ENCODE measurements at places on chromosomes 1 and 21.

GRCh38 chr1:26111530-26112406, at the start of gene PDIK1L:
Gene PDIK1L (plus strand): TSS chr1:26111824. CDS start chr1:26114309, 2,485 bp downstream.
- DNase-seq, result peak; percentile 98

DNA sequence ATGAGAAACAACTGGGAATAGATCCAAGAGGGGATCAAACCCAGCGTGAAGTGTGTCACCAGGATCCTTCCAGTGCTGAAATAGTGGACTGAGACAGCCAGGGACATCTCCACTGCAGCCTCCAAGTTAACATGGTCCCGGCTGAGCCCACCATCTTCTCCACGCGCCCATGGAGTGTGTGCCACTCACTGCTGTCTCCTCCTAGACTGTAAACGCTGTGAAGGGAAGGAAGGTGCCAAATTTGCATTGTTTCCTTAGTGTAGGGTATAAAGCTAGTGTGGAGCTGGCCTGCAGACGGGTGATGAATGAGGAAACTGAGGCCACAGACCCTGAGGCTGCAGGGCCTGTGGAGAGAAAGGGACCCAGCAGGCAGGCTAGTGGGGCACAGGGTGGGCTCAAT, 183.6 kb downstream of the FOXD2 start:
- no peak for DNase-seq

- no peak for DNase-seq
These were observed 233.5 kb downstream of the TRABD2B start for GRCh38 chr1:47763591-47764171.

DNA sequence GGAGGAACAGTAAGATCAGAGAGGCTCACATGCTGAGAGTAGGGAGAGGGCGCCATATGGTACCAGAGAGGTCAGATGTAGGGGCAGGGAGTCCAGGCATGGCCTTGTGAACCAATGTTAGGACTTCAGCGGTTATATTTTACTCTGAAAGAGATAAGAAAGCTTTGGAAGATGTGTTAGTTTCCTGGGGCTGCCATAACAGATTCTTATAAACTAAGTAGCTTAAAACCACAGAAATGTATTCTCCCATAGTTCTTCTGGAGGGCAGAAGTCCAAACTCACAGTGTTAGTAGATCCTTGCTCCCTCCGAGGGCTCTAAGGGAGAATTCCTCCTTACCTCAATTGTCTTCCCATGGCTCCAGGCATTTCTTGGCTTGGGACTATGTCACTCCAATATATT, 502.5 kb upstream of the ADGRL2 start:
- no peak for DNase-seq

DNA sequence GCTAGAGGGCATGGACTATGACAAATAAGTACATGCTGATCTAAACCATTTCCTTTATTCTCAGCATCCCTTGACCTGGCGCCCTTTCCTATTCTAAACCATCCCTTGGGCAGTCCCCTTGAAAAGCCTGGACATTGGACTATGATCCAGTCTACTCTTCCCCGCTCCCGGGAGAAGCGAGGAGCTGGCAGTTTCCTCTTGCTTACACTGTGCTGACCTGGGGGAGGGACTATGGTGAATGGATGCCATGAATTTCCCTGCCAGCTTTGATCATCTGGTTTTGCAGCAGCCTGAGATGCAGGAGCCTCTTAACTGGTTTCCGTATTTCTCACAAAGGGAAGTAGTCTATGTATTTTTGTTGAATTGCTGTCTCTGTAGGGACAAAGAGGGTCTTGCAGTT, 121.7 kb downstream of the KIF26B start:
- DNase-seq, result peak; percentile 0

- DNase-seq, result no peak
These were observed 48.0 kb upstream of the LCE5A start for GRCh38 chr1:152462636-152463035.

DNA sequence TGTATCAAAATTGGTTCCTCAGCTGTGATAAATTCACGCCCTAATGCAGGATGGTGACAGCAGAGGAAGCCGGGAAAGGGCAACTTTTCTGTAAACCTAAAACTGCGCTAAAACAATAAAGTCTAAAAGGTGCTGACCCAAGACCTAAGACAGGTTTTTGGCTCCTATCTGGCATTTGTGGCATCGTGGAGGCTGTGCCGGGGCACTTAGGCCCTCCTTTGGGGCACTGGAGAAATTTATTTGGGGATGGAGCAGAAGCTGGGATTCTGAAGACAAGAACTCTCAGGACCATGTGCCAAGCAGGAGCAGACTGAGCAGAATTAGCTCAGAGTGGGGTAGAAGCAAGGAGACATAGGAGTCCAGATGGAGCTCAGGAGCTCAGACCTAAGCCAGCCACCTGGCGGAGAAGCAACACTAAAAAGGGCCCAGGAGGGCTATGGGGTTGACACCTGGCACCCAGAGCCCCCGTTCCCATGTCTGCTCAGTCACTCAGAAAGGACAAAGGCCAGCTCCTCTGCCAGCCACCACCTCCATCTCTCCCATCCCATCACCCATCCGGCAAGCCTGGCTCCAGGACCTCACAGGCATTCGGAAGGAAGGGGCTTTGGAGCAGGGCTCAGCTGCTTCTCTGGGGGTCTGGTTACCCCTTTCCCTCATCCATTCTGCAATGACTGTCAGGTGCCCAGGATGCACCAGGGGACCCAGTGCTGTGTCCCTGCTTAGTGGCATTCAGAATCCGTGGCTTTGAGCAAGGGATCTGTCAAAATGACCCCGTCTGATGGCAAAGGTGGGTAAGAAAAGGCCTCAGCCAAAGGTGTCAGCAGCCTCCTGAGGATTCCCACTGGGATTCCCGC, 347.7 kb downstream of the NPHP4 start:
- no peak for DNase-seq

DNA sequence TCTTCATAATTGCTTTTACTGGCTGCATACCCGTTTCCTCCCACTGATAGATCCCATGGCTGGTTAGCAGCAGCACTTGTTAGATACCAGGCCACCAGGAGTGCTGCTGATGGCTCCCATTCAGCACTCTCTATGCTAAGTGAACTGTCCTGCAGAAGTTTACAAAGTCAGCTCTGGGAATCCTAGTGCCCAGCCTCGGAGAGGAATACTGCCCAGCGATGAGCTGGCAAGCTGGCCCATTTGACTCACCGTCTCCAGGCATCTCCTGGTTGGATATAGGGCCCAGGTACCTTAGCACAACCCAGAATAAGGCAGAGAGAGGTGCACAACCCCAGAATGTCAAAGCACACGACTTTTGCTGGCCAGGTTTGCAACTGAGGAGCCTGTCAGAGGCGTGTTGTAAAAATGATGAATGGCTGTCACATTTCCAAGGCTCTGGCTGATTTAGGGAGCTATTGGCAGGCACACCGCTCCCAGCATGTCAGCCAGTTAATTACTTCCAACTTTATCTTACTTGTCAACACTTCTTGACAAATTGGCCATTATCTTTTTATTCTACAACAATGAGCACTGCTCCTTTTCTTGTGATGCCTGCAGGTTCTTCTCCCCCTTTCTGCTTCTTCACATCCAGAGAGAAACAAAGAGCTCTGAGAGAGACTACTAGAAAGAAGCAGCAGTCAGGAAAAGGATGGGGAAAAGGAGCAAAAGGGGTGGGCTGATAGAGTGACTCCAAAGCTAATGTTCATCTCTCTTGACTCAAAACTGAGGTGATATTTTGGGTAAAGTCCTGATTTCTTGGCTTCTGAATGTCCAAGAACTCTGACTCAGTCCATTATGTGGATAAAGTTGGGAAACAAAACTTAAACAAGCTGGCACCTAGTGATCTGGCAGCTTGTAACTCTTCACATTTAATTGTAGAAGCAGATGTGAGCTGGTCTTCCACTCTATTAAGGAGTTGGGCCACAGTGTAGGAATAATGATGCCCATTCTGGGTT, 10.8 kb upstream of the ANGPTL7 start:
- DNase-seq, result no peak

- no peak for DNase-seq
These were observed 19.8 kb downstream of the LMO4 start for GRCh38 chr1:87348341-87349019.

DNA sequence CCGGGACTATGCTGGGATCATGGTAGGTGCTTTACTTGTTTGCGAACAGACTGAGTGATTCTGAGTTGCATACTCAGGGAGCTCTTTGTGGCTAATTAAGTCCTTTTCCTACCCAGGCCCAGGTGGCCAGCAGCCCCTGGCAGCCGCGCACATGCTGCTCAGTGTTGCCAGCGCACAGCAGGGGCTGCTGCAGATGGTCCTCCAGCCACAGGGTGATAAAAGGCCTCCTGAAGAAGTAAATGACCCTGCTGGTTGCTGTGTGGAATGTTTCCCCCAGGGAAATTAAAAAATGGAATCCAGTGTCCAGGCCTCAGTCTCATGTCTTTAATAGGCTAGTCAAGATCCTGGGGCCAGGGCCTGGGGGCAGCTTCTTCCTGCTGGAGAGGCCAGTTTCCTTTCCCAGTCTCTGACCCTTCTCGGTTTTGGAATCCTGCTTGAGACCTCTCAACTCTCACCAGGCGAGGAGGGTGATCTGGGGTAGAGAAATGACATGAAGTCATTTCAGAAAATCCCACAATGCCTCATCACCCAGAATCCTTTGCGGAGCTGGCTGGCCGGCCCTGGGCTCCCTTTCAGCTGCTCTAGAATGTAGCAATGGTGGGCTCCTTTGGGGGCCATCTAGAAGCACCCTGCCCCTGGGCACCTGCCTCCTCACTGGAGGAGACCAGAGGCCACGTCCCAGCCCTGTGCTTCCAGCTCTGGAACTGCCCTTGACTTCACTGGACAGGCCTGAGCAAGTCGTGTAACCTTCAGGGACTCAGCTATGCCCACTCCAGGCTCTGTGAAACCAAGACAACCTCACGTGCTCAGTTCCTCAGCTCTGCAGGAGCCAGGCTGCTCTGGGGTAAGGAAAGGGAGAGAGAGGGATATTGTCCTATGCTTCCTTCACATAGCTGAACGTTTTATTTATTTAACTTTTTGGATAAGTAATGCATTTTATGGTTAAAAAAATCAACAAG, 131.4 kb downstream of the MRPS6 start:
- DNase-seq, result peak; percentile 68

GRCh38 chr1:74222701-74223100, 12.5 kb upstream of the TNNI3K start:
- no peak for DNase-seq

GRCh38 chr1:213783893-213784292, 203.9 kb upstream of the PROX1 start:
- DNase-seq, result no peak

DNA sequence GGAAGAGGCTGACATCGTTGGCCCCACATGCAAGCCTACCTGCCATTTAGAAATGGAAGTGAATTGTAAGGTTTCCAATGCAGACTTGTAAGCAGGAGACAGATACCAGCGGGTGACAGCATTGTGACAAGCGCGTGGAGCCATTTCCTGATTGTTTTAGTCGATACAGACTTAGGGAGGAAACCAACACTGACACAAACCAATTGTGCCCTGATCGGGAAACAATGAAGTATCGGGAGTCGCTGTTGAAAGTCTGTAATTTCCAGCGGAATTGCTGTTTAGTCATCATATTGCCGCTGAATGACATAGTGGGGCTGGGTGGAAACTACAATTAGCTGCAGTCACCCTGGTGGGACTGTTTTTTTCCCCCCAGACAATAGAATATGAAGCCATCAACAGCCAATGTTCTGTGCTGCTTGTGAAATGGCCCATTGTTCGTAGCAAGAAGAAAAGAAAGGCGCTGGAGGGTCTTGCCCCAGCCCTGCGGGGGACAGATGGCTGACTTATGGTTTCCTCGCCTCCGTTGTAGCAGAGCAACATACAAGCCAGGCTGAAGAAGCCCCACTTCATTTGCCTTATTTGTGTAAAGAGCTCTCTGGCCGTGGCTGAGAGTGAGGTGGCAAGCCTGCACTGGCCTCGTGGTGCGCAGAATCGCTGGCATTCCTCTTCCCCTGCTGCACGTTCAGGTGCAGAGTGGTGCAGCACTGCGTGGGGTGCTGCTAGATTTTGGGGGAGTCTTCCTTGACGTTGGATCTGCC, 462.7 kb downstream of the CAMTA1 start:
- DNase-seq, result peak; percentile 45

- DNase-seq, result peak; percentile 53
These were observed 12.4 kb downstream of the IBA57 start for GRCh38 chr1:228177721-228178710.

DNA sequence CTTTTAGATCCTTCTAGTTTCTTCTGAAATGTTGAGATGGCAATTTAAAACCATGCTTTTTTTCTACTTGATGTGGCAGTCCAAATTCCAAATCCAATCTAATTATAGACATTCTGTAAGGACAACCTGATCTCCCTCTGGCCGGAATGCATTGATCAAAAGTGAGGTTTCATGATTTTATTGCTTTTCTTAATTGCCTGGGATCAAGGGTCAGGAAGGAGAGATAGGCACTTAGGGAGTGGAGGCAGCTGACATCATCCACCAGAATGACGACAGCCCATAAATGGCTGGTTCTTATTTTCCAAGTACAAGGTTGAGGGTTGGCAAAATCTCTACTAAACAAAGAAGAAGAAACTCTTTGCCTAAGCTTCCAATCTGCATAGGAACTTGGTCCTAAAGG, 46.4 kb upstream of the SCCPDH start:
- DNase-seq, result no peak

GRCh38 chr1:117656202-117656641, 50.4 kb downstream of the TENT5C start:
- no peak for DNase-seq

DNA sequence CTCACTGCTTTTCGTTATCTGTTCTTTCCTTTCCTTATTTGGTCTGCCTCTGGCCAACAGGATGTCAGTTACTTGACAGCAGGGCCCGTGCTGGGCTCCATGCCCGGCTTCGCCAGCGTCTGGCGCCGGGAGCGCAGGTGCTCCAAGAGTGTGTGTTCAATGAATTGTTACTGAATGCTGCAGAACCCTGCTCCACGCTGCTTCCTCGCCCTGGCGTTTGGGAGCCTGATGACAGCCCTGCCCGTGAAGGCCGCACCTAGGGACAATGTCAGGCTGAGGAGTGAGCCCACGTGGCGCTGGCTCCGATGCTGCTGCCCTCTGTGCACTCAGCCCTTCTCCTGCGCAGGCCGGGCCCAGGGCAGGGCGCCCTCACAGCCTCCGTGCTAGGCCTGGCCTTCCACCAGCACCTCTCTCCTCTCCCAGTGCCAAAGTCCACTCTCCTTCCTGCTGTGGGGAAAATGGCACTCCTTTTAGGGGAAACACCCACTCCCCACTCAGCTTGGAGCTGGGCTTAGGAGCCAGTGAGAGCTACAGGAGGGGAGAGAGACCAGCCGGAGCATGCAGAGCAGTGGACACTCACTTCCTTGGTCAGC, 51.4 kb downstream of the ACBD3 start:
- peak; percentile 87 for DNase-seq

DNA sequence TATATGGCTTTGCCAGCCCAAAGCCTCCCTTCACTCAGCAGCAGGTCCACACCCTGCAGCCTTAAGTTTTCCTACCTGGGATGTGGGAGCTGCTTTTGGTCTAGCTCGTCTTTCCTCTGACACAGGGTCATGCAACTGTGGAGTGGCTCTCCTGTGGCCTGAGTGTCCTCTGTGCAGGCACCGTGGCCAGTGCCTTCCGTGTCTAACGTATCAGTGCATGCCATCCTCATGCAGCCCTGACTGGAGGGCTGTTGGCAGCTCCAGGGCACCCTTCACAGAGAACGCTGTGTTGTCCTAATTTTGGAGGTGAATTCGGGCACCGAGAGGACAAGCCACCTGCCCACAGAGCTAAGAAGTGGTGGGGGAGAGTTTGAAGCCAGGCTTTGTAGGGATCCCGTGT, 25.7 kb upstream of the C1orf174 start:
- no peak for DNase-seq
